HFF-Myc (cell line): ENCODE measurements at places on chromosomes 5 and 9.

DNA sequence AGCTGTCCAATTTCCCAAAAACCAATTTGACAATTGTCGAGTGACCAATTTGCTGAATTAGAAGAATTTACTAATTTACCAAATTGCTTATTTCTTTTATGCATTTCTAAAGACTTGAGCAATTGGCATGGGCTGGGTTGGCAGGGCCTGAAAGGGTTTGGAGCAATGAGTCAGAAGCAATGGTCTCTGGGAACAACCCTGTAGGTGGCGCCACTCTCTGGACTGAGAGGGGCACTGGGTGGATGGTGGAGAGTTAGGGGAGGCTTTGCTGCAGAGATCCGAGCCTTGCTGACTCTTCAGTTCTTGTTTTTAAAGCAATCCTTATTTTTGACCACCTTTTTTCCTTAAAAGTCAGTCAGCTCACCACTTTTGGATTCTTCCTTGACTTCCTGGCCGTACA, 71.5 kb upstream of the RPS23 start:
- no peak for DNase-seq

DNA sequence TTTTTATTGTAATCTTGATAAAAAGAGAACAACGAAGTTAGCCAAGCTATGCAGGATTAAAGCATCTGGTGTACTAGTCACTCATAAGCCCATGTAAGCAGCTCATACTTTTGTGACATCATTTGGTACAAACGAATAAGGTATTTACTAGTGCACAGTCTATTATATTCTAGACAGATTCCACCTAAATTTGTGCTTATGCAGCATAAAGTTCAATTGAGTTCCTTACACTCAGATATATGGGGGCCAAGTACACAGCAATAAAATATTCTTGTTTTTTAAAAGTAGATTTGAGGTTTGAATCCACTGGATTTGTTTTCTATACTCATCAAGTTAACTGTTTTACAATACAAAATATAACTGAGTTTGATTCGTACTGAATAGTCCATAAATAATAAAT, 1621.2 kb downstream of the MAT2B start:
- no peak for DNase-seq

DNA sequence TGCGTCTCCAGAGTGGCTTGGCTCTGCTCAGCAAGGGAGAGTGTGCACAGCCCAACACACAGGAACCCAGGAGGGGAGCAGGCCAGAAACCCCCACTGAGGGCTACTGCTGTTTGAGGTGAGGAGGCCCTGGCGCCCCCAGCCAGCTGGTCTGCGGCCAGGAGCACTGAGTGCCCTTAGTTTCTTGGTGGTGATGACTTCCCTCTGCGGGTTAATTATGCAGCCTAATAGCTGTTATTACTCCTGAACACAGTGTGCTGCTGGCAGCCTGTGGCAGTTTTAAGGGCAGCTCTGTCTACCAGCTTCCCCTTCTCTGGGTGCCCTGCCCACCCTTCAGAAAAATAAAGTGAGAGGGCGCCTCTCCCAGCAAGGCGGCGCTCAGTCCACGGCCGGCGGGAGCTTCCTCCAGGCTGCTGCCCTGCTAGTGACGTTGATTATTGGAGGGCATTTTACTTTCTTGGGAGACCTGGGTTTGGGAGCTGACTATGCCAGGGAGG, 19.2 kb downstream of the GADD45G start:
- no peak for DNase-seq

- DNase-seq: no peak
Observed at GRCh38 chr9:122051351-122052321, 41.5 kb downstream of the TTLL11 start.

DNA sequence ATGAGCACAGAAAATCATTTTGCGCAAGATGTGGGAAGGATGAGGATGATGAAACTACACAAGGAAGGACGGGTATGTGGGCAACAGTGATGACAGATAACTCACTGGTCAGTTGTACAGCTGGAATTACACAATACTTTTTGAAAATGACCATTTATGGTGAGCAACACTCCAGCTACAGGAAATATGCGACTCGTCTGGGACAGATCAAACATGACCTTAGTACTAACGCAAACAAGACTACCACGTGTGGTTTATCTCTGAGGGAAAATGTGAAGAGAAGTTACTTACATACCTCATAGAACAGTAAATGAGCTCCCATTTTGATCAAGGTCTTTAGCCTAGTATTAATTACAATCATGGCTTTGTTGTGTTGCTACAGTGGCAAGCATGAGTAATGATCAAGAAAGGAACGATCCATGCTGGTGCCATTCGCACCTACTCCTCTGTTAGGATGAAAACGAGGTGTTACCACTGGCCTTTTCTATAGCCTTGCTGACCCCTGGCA, 456.9 kb downstream of the BNC2 start:
- no peak for DNase-seq

- no peak for DNase-seq
Observed at GRCh38 chr9:136848393-136849037, 694 bp upstream of the PHPT1 start.

DNA sequence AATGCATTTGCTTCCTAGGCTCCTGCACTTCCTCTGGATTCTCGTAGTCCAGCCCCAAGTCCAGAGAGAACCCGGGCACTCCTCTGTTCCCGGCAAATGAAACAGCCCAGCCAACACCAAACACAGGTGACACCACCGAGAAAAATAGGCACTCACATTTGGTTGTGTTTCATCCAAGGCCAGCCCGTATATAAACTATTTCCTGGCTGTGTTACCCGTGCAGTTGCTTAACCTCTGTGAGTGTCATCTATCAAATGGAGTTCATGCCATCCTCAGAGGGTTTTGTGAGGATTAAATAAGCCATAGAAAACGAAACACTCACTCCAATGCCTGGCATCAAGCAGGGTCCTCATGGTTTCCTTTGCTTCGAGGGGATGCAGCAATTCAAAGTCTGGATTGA, 115.2 kb downstream of the BOD1 start:
- DNase-seq: no peak

DNA sequence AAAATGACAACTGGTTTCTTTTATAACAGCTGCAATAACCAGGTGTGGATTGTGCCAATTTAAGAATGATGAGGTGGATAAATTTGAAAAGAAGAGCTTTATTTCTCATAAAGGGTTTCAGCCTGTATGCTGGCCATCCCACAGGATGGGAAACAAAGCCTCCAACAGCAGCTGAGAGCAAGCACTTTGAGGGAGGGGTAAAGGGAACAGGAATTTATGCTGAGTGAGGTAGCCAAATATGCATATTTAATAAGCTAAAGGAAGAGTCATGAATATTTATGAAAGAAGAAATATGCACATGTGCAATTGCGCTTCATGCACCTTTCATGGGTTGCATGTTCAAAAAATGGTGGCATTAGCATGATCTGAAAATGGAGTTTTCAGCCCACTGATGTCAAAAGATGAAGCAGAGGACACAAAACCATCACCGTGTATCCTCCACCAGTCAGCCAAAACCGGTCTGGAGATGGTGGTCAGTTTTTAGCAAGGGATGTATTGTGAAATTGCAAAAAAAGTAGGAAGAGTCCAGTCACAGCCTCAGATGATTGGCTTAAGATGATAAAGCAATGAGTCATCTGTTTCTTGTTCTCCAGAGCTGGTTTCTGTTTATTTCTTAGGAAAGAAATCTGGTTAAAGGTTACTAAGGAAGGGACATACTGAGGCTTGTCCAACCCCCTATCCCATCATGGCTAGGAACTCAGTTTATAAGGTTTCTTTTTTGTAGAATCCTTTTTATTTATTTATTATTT, 47.9 kb downstream of the DEPDC1B start:
- peak; percentile 79 for DNase-seq

DNA sequence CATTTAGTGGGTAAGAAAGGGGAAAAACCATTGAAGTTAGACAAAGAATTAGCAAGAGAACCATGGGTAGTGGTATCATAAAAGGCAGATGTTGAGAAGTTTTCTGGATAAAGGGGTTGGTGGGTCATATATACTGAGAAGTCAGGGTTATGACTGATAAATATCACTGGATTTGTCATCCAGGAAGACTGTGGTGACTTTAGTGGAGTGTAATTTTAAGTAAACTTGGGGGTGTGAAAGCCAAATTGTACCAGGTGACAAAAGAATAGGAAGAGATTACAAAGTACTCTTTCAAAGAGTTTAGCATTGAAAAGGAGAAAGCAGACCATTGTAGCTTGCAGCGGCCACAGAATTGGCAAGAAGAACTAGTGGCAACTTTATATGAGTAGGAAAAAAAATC, 315.2 kb upstream of the DMAC1 start:
- DNase-seq: no peak

GRCh38 chr5:119078861-119079260, 8.0 kb downstream of the DMXL1 start:
- DNase-seq: no peak
